ENCODE measurements at places on chromosomes 5 and 9. TPM values are rescaled to one million over a fixed set of nuclear protein-coding genes. Genes with fewer than 3 reads are reported as not detected.

GRCh38 chr9:133131506-133131905, 10.5 kb upstream of the RALGDS start:
- no peak for DNase-seq

The IFNA21 gene
- not detected for total RNA-seq

- no peak for DNase-seq
Observed at GRCh38 chr9:12818431-12819000, 43.7 kb downstream of the LURAP1L start.

DNA sequence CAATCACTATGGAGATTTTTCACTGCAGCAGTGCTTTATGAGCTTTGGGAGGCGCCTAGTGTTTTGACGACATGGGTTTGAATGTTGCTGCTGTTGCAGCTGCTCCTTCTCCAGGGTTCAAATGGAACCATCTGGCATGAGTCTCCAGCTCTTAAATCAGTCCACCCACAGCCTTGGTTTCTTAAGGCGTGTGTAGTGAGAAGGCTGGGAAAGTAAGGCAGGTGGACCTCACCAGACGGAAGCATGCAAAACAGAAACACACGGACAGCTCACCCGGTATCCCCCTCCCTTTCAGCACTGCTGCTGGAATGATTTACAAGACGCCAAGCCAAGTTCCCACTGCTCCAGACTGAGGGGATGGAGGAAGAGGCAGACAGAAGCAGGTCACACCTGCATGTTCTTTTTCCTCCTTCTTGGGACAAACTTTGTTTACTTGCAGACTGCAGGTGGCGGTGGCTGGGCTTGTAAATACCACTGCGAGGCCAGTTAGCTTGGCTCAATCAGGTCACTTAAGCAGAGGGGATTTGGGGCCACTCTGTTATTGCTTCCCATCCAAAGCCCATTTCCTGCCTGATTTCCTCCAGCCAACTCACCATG, 47.4 kb downstream of the ADAM19 start:
- DNase-seq, result no peak

The PCDHGB2 gene
- 11.9 TPM for total RNA-seq

The CEP78 gene
- total RNA-seq, result 14.1 TPM

The SPATA31E1 gene
- not detected for total RNA-seq

All from ovary (tissue), 10 donors.